ENCODE measurements at places on chromosomes 1 and 21.

GRCh38 chr1:244761279-244761678 lies 74.2 kb upstream of the COX20 start:
- no peak for DNase-seq

DNA sequence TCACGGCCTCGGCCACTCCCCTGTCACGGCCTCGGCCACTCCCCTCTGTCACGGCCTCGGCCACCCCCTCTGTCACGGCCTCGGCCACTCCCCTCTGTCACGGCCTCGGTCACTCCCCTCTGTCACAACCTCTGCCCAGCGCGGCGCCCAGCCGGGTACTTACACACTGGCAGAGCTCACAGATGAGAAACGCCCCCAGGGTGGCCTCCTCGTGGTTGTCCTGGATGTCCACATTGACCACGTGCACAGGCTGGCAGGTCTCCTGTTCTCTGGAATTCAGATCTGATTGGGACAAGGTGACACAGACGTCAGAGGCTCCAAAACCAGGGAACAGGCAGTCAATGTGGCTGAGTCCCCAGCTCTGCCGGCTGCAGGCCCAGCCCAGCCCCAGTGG lies 3.3 kb upstream of the TMEM240 start:
- peak; percentile 54 for DNase-seq

- DNase-seq = no peak
Observed at GRCh38 chr1:115499253-115499652, 142.5 kb upstream of the VANGL1 start.

DNA sequence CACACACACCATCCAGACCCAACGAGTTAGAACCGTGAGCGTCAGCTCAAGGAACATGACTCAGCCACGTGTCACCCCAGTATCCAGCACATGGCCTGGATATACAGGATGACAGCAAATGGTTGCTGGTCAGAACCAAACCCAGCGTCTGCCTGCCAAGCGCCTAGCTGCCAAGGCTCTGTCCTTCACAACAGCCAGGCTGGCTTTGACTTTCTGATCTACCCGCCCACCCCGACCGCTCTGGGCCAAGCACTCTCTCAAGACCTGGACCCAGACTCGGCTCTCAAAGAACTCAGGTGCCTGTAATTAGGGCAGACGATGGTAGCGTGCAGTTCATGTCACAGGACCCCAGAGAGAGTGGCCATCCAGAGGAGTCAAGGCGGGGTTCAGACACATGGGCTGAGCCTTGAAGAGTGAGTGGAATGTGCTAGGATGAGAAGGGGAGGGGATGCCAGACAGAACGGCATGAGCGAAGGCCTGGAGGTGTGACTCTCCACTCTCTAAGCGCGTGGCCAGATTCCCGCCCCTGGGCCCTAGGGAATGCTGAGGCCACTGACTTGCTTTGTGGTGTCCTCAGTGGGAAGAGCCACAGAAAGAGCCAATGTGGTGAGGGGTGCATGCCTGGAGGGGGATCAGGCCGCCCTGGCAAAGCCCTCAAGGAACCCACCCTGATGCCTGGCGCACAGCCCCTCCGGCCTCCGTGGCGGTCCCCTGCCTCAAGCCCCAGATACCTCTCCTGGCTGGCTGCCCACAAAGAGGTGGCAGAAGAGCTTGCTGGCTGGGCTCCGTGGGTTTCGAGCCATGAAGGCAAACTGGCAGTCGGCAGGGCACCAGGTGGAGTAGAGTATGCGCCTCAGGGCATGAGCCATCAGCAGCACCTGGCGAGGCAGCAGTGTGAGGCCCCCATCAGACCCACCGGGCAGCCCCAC lies 7.0 kb downstream of the SH2D5 start:
- DNase-seq = peak; percentile 55

DNA sequence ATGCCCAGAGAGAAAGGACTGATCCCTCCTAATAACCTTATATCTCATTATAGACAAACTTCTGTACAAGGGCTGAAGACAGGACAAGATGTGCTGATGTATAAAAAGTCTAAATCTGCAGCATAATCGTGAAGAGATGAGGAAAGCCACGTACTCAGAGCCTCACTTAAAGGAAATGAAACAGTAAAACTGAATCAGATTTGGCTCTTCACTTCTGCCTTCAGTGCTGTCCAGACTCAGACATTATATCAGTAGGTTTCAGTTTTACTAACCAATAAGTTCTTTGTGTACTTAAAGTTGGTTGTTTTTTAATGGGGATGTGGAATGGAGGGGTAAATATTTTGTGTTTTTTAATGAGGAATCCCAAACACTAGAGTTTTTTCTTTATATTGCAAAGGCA lies 45.3 kb upstream of the RGS1 start:
- no peak for DNase-seq

- peak; percentile 6 for DNase-seq
Observed at GRCh38 chr21:42695697-42696380, 42.4 kb downstream of the PDE9A start.

DNA sequence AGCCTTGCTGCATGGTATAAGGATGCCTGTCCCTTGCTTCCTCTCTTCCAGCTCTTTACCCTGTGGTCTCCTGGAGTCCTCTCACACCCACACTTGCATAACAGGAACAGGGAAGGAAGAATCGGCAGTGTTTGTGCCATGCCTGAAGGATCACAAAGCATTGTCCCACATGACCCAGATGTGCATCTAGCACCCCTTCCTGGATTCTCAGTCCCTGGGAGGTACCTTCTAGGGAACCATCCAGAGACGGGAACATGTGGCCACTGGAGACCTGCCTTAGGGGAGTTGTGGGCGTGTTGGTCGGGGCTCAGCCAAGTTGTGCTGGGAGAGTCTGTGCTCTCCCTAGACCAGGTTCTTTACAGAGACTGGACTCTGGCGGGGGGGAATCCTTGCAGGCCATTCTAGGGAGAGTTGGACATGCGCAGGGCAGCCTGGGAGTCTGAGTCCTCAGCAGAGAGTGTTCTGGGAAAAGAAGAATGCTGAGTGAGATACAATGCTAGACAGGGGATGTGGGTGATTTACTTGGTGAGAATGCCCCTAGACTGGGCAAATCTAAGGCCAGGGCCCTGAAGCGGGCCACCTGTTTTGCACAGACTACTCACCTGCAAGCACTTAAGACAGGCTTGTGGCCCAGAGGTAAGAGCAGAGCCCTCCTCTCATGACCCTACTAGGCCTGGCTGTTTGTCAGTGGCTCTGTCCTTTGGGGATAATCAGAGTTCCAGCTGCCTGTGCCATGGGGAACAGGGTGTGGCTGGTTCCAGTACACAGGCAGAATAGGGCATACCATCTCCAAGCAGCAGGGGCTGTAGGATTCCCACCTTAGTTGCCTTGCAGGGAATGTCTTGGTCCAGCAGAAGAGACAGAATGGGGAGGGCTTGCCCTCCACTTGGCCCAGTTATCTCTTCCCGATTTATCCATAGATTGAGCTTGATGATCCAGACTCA lies 89.8 kb downstream of the MAN1C1 start:
- no peak for DNase-seq

- no peak for DNase-seq
Observed at GRCh38 chr1:208044589-208045462, 133.9 kb upstream of the CD34 start.

GRCh38 chr1:205260948-205261732 lies 33.4 kb downstream of the TMCC2 start:
- peak; percentile 53 for DNase-seq

DNA sequence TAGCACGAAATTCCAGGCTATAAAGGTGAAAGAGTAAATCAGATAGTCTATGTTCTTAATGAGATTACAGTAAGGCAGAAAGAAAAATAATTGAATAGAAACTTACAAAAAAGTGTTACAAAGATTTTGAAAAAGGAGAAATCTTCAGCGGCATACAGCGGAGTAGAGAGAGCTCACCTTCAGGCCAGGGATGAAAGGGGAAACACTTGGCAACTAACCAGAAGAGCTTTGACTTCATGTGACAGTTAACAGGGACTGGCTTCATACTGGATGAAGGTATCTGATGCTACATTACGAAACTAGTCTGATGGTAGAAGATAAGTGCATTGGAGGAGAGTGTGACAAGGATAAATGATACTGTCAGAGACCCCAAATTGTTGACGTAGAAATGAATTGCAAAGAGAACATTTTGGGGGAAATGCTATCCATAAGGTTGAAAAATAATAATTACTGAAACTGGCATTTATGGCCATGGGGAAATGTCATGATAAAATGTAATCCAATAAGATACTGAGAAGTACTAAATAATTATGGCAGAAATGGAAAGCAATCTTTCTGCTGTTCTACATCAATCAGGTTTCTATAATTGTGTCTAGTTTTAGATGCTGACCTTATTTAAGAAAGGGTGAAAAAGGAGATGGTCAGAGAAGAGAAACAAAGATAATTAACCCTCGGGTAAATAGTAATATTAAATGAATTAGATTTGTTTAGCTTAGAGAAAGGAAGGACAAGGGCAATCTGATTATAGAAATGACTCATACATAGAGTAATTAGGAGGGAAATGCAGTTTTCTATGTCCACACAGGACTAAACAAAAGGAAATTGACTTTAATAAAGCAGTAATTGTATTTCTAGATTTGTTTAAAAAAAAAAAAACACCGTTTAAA lies 808.7 kb downstream of the NCAM2 start:
- DNase-seq = no peak

DNA sequence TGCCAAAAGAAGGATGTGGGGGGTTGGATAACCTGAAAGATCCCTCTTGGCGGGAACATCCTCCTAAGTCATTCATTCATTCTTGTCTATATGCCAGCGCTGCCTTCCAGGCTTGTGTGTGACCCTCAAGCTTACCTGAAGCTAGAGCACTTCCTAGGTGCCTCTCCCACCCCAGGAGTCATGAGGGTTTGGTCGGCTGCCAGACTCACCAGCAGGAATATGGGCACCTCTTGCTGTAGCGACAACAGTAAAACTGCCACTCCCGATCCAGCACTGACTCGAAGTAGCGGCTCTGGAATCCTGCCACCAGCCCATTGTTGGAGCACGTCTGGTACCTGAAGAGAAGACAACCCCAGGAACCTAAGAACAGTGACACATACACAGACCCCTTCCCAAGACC lies 15.0 kb downstream of the DPT start:
- DNase-seq = no peak

- no peak for DNase-seq
Observed at GRCh38 chr1:37031871-37032270, 2.4 kb downstream of the GRIK3 start.

- DNase-seq = no peak
Observed at GRCh38 chr1:61181067-61182038, 99.0 kb downstream of the NFIA start.

Measured in AG10803 (cell line).